ENCODE measurements at places on chromosomes 1 and 21.

DNA sequence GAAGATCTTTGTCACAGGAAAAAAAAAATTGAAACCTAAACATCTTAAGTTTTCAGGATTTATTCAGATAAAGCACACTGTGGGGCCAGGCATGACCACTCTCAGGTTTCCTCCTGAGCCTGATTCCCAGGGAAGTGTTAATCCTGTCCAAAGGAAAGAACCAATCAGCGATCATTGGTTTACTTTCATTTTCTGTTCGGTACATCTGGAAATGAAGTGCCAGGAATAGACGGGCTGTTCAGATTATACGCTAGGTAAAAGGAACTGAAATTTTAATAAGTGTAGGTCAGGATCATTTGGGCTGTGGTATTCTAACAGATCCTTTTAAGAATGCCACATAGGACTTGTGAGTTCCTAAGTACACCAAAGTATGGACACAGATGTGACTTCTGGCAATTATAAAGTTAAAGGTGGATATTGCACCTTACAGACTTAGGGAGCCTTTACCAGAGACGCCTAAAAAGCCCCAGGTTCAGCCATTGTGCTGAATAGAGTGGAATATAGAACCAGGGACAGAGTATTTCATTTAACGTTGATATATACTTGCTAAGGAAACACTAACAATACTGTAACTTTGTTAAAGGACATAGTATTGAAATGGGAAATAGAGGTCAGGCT, 9.3 kb upstream of the CACYBP start:
- DNase-seq: no peak

GRCh38 chr1:226220473-226221189, 2.8 kb upstream of the MIXL1 start:
- no peak for DNase-seq

DNA sequence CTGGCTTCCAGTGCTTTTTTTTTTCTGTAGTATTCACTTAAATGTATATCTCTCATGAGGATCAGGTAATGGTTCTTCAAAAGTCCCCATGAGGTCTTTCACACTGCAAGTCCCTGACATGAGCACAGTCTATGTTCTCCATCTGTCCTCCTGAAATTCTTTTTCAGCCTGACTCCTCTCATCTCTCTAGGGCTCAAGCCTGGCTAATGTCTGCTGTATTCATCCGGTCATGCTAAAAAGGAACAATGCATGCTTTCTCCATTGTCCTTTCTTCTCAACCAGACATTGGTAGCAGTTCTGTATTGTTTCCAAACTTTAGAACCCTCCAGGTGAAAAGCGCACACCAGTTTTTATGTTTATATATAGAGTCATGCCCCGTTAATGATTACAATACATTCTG, 368.3 kb upstream of the OLFM3 start:
- DNase-seq: no peak

- DNase-seq: no peak
Observed at GRCh38 chr1:101188331-101188730, 48.5 kb upstream of the S1PR1 start.

- DNase-seq: no peak
Observed at GRCh38 chr1:202701200-202701599, 9.1 kb downstream of the SYT2 start.

DNA sequence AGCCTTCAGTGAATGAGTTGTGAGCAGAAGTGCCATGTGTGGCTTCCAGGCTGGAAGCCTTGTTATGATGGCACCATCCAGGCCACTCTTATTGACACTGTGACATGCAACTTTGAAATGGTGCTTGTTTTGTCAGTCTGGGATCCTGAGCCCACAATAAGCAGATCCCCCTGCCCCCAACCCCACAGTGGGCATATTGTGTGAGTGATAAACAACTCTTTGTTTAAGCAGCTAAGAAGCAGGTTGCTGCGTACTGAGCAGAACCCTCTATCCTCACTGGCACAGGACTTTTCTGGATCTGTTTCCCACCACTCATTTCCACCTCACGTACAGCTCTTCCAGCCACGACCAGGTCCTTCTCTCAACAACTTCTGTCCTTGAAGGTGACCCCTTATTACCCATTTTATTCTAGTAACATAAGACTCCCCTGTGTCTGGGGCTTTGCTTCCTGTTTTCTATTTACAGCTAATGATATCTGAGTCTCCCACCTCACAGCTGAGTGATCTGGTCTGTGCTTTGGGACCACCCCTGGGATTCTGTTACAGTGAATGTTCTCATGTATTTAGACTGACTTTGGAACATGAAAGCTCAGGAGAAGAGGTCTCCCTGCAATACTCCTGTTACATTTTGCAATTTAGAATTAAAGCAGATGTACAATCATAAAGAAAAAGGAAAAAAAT, 375.5 kb downstream of the PCP4 start:
- DNase-seq: no peak

DNA sequence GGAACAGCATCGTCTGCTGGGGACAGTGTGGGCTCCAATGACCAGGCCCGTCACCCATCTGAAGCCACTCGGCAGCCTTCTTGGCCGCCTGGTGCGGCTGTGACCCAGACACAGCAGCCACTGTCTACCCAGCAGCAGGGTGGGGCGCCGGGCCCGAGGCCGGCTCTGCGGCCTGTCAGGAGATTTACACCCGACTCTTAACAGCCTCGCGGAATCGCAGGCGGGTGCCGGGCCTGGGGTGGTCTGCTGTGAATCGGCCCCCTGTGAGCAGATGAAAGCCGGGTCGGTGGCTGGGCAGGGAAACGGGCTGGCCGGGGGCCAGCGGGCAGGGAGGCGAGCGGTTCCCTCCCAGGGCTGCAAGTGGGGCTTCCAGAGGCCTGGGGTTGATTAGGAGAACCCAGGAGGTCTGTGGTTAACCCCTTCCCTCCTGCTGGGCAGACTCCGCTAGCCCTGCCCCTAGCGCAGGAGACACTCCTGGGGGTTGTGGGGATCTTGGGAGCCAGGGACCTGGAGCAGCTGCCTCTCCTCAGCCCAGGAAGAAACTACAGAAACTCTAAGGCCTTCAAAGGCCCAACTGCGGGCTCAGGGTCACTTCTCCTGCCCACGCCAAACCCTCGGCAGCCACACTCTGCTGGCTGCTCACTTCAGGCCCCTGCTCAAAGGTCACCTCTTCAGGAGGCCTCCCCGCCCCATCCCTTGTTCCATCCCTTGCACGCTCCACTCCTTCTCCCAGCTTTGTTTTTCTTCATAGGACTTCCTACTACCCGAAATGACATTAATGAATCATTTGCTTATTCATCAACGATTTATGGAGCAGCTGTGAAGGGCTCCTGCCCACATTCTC, 15.6 kb downstream of the RUNX3 start:
- DNase-seq: no peak

- no peak for DNase-seq
Observed at GRCh38 chr1:2101531-2101930, 51.3 kb downstream of the PRKCZ start.

DNA sequence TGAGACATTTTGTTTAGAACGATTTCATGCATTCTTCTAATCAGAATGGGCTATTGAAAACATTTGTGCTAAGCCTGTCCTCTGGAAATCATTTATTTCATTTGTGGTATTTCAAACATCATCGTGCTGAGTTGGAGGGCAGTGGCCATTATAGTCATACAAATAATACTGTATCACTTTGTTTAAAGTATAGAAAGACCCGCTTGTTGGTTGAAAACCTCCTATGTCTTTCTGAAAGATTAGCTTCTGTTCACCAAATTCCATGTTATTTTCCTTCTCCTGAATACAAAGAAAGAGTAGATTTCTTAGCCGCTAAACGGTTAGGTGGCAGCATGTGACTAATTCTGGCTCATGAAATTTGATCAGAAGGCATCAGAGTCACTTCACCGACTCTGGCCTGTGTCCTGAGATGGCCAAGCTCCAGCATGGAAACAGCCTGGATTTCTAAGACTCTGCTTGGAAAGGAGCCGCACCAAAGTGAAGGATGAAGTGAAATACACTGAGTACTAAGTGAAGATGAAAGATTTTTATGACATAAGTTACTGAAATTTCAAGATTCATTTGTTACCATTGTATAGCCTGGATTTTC, 355.1 kb downstream of the USP25 start:
- DNase-seq: no peak

DNA sequence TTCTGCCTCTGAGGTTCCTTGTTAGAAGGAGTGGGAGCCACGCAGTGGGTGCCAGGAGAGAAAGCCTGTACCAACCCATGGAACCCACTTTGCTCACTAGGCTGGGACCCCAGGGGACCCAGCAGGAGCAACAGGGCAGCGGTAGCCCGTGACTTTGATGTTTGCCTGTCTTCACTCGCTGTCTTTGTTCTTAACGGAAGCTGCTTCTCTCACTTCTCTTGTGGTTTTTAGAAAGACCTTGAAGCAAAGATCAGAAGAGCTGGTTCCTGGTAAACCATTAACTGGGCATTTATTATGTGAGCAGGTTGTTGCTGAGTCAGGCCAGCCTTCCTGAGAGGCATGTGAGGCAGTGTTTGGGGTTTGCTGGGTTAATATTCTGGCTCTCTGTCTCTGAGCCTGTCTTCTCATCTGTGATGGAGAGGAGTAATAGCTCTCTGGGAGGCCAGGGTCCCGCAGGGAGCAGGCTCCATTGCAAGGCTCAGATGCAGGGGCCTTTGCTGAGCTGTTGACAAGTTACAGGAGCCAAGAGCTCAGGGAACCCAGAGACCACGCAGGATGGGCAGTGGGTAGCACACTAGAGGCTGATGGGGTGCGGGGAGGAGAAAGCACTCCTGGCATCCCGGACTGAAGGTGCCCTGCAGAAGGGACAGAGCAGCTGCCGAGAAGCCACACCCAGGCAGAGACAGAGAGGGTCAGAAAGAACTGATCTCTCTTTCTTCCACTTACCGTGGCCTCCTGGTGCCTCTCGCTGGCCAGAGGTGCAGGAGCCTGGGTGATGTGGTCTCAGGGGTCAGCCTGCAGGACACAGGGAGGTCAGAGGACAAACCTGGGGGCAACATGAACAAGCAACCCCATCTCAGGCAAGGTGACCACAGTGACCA, 367.5 kb upstream of the C1orf174 start:
- no peak for DNase-seq

DNA sequence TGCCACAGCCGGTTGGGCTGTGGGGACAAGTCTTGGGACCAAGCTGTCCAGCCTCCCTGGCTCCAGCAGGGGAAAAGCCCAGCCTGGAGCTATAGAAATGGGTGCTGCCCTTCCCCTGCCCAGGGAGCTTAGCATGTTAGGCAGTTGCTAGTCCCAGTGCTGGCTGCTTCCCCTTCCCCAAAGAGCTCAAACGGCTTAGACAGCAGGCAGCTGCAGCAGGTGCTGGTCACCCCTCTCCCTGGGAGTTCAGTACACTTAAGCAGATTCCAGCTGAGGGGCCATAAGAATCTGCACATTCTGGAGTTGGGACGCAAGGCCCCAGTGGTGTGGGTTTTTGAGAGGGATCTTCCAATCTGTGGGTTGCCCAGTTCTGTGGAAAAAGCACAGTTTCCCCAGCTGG, 11.1 kb upstream of the REG4 start:
- DNase-seq: no peak

DNA sequence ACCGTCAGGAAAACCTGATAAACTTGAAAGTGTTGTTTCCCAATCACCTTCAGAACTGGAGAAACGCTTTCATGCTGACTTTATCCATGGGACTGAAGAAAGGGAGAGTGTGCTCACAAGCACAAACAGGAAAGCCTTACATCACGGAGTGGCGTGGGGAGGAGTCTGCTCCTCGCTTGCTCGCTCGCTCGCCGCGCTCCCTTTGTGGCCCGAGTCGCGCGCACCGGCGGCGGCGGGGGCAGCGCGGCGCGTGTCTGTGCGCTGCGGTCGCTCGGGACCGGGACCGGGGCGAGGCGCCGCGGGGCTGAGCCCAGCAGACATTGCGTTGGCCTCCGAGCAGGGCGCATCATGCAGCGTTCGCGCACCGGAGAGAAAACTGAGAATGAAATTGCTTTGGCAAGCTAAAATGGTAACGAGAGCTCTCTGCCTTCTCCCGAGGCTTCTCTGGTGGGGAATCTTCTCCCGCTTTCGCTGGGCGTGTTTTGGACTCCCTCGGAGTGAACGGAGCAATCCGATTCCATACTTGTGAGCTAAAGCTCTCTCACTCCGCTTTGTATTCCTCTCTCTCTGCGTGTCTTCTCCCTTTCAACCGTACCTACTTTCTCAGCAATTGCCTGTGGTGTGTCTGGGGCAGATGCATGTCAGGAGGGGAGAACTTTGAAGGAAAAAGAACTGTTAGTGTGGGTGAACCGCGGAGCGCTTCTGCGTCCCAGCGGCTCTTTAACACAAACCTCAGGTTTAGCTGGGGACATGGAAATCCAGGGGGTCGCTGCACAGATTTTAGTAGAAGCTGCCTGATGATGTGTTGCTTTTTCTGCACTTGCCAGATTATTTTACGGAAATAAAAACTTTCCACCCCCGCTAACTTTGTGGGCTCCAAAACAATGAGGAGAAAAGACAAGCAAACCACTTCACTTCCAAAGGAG, at the start of gene RGL1:
Gene RGL1, plus strand, starts transcription at position 205 of the 926 bp plus-strand sequence. Its CDS starts 178 bp downstream, at position 383.
- DNase-seq: no peak

DNA sequence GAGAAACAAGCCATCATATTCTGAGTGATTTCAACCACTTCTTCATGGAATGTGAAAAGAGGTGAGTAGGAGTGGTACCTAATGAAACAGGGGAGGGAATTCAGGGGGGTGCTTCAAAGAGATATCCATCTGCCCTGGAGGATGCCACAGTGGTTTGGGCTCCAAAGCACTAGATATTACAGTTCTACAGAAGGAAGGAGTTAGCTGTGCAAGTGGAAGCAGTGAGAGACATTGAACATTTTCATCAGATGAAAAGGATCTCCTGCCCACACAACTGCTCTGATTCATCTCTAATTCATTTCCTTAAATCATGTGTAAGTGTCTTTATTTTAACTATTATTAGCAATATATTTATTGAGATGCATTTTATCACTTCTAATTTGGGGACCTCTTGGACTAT, 2.8 kb upstream of the RGS5 start:
- DNase-seq: no peak

DNA sequence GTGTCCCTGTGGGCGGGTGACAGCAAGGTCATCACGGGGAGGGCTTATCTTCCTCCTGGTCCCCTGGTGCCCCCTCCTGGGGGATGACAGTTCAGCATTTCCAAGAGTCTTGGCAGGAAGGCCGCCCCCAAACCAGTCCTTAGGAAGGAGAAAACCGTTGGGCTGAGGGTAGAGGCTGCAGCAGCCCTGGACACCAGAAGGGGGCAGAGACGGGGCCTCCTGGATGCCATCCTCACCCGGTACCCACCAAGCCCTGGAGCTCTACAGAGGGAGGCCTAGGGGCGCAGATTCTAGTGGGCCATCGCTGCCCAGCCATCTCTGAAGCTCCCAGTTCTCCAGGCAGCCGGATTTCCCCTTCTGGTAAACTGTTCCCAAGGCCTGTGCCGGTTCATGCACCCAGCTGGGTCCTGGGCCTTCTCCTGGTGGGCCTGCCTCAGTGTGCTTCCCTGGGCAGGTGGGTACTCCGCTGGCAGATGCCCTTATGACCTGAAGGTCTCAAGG, 14.8 kb upstream of the ZNF669 start:
- no peak for DNase-seq

DNA sequence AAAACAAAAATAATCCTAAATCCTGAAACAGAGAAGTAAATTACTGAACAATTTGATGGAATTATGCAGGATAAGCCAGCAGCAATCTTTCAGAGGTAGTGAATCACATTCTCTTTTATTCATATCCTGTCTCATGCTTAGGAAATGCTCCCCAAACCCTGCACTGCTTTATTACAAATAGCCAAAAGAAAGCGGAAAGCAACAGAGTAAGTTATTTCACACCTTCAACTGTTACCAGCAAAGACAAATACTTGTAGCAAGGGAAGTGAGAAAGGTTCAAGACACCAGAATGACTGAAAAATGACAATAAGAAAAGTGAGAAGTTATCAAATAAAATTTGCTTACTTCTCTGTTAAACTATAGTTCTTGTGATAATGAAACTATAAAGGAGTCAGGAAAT, 6.2 kb downstream of the ZRANB2 start:
- DNase-seq: no peak

Data from SW 1271 (cell line).